ENCODE measurements at places on chromosomes 7 and 10. TPM values are rescaled to one million over a fixed set of nuclear protein-coding genes. Genes with fewer than 3 reads are reported as not detected.
A peak's percentile ranks its signal among the peaks of the same experiment; 100 is the strongest.

- DNase-seq: no peak
These were observed 128.2 kb downstream of the ACTR3B start for GRCh38 chr7:152887778-152888177.

GRCh38 chr10:61173450-61173849 lies 229.5 kb upstream of the RHOBTB1 start:
- DNase-seq: no peak

DNA sequence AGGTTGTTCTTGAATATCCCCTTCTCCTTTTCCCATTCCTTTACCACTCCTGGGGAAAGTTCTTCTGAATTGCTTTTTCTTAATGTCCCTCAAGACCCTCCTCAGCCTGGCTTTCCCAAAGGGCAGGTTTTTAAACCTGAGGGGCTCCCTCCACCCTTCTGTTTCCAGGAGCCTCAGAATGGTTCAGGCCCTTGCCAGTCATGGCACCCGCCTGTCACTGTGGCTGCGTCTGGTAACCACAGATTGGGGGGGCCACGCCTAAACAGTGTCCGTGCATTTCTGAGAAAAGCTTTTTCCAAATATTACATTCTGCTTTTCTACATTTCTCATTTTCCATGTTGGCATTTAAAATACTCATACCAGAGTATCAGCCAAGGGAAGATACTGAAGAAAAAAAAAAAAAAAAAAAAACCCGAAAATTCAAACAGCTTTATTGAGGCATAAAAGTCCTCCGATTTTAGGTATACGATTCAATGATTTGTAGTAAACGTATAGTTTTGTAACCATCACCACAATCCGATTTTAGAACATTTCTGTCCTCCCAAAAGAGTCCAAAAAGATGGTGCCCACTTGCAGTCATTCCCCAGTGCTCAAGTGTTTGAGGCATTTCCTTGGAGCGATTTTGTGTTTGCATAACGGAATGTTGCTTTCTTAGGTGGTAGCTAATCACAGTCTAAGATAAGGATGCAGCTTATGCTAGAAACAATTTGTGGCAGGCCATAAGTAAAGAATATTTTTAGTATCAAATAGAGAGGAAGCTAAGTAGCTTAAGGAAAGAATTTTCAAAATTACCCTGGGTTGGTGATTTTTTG lies 22.1 kb downstream of the HKDC1 start:
- no peak for DNase-seq

DNA sequence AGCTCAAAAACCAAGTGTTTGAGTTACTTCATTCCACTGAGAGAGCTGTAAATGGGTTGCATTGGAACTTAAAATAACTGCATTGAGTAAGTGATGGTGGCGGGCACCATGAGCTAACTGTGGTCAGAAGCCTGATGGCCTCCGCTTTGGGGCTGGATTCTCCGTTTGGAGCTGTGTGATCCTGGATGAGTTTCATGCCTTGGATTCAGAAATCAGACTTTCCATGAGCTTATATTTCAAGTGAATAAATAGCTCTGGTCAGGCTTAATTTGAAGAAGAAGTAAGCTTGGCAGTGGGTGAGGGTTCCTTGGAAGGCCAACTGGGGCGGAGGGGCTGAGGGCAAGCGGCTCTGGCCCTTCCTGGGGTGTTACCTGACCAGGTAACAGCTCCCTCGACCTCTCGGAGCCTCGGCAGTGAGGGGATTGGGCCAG lies 5.6 kb downstream of the HTRA1 start:
- DNase-seq: no peak

DNA sequence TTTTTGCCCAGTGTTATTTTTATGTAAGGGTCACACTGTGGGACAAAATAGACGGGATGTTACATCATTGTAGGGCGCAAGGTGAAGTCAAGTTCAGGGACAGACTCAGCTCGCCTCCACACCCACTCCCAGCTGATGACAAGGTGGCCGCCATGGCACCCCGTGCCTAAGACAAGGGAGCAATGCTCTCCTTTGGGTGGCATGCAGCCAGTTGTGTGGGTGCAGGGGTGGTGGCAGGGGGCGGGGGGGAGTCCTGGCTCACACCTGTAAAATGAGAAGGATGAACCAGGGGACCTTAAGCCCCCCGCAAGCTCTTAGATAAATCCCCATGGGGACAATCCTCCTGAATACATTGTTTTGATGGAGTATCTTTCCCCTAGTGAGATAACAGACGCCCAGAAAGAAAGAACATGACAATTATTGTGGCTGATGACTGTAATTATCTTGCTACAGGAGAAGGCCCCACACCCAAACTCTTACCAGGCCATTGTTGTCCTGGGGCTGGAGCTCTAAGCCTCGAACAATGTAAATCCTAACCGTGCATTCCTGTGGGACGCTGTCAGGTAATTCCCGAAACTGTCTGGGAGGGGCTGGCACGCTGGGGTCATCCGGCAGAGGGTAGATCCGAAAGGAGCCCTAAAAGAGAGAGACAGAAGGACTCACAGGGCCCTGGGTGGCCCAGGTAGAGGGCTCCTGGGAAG lies 148.7 kb downstream of the MYOF start:
- DNase-seq: no peak

- DNase-seq: no peak
These were observed 35.5 kb downstream of the TMEM270 start for GRCh38 chr7:73896454-73896853.

Gene AKR1C4
- total RNA-seq: not detected

DNA sequence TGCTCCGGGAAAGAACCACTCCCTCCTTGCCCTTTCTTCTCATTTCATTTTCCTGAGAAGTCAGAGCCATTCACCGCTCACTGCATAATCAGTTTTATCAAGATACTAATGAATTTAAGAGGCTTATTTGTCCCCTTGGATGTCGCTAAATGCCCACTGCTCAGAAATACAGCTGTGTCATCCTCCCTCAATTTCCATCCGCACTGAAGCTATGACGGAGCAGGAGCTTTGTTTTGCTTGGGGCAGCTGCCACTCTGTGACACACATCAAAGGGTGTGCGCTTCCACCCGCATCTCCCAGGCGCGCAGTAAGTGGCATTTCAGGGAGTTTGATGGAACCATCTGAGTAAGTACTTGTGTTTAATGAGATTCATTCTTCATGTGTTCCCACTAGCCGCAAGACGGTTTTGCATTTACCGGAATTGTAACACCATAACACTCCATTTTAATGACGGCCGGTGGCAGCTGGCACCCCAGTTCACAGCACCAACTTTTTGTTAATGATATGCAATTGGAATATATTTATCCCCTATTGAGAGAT lies 103.8 kb upstream of the PARD3 start:
- DNase-seq: no peak

DNA sequence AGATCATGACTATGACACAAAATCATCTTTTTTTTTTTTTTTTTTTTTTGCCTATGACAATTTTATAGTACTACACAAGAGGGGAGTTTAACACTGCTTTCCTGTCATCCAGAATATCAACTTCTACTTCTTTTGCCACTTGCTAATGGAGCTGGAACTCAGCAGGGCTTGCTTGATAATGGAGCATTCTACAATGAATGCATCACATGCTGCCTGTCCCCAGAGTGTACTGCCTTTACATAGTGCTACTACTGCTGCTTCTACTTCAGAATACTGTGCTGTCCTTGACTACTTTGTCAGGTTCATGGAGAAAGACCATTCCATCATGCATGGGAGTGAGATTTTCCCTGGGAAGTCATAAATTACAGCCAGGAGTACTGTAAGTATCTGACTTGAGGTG lies 338.6 kb upstream of the SEMA3A start:
- DNase-seq: no peak

Gene RELN
- total RNA-seq: 2.5 TPM

- peak; percentile 92 for DNase-seq
These were observed 7.3 kb downstream of the MAFK start for GRCh38 chr7:1537535-1538412.

GRCh38 chr7:159091480-159092475 lies 52.9 kb downstream of the VIPR2 start:
- DNase-seq: peak; percentile 25

Gene KAZALD1
- 7.8 TPM for total RNA-seq

- no peak for DNase-seq
These were observed 93.8 kb upstream of the MKI67 start for GRCh38 chr10:128220021-128220420.

Gene SNX8
- total RNA-seq: 16.7 TPM

- DNase-seq: no peak
These were observed 172.0 kb upstream of the YAE1 start for GRCh38 chr7:39394105-39394680.

DNA sequence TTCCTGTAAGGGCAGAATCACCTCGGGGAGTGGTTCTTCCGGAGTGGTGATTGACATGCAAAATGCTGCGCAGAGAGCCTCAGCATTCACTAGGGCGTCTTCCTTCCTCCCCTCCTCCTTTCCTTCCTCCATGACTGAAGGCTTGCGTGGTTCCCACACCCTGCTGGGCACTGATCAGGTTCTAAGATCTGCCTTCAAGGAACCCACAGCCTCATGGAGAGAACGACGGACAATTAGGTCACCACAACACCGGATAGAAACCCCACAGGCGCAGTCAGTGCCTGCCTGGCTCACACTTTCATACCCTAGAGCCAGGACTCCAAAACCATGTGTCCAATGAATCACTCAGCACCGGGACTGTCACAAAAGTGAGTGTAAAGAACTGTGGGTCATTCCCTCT lies 131.3 kb downstream of the DPP6 start:
- no peak for DNase-seq

- DNase-seq: no peak
These were observed 90.2 kb upstream of the CACUL1 start for GRCh38 chr10:118844731-118845521.

DNA sequence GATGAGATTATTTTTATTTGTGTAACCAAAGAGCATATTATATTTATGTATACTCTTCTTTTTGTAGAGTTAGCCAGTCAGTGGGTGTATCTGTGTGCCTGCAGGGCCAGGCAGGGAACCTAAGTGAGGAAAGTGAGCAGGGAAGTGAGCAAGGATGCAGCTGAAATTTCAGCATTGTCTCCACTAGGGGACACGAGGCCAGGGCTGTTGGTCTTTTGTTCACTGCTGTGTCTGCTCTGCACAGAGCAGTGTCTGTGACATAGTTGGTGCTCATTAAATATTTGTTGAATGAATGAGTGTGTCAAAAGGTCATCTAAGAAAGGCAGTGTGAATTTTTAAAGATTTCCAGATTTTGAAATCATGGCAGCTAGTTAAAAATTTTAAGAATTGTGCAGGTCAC lies 51.8 kb downstream of the SUGCT start:
- DNase-seq: no peak

- no peak for DNase-seq
These were observed 276.3 kb downstream of the TFEC start for GRCh38 chr7:115754226-115754625.

Gene SPDYE11
- not detected for total RNA-seq

Gene SLIT1
- total RNA-seq: 0.17 TPM

Gene ASB4
- total RNA-seq: 8.7 TPM
